CD4-positive, alpha-beta T cell treated with Interleukin-21 for 1 hour (primary cell): ENCODE measurements at places on chromosomes 16 and 17.

- no peak for DNase-seq
These were observed 44.7 kb upstream of the LGALS9 start for GRCh38 chr17:27586203-27586721.

GRCh38 chr17:36592316-36592715 lies 637 bp downstream of the DHRS11 start:
- DNase-seq, result no peak

- DNase-seq, result peak; percentile 80
These were observed 25.7 kb downstream of the CIBAR2 start for GRCh38 chr16:85086347-85087291.

DNA sequence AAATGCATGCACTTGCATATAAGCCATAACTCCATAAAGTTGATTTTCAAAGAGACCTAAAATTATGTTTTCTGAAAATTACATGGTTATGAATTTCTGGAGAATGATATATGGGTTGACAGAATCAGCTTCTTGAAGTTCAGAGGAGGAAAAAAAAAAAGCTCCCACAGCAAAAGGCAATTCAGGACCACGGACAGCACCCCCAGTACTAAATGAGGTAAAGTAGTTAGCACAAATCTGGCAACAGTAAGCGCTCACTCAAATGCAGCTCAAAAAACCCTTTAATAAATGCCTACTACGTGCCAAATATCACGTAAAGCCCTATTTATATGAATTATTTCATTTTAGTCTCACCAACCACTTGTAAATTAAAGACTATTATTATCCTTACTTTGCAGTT lies 135.2 kb downstream of the SHISA9 start:
- no peak for DNase-seq

DNA sequence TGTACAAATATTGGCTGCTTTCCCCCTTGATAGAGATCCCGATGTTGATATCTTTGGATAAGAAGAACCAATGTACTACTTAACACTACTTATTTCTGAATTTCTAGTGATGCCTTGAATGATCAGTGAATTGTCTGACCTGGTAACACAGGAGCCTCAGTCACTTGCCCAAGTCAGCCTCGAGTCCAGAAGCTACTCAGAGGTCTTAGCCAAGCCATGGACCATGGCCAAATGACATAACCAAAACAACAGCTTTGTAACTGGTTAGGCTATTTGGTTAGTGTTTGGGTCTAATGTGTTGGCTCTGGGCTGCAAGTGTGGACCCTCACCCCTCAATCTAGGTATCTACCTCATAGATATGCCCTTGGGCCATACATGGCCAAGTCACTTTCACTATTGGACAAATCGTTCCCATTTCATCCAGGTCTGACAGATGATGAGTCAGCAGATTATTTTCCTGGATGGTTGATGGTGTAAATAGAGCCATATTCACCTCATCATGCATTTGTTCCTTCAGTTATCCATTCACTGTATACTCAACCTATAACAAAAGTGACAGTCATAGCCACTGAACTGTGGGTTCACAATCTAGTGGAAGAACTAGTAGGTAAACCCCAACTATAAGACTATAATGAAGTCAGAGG lies 3.5 kb downstream of the RBFOX1 start:
- DNase-seq, result no peak

GRCh38 chr17:7046127-7046724 lies 2.3 kb upstream of the SLC16A11 start:
- DNase-seq, result peak; percentile 50

DNA sequence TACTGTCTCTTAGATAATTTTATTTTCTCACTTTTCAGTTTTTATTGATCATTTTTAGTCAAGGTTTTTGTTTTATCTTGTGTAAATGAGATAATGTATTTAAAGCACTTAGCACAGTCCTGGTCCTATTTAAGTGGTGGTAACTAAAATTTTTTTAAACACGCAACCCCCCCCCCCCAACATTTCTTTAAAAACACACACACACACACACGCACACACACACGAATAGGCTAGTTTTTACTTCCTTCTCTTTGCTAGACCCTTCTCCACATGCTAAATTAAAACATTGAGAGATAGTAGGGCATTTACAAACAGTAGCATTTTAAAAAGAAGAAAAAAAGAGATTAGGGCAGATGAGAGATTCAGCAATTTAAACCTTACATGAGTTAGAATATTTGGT lies 5.0 kb downstream of the NFATC3 start:
- DNase-seq, result peak; percentile 44

DNA sequence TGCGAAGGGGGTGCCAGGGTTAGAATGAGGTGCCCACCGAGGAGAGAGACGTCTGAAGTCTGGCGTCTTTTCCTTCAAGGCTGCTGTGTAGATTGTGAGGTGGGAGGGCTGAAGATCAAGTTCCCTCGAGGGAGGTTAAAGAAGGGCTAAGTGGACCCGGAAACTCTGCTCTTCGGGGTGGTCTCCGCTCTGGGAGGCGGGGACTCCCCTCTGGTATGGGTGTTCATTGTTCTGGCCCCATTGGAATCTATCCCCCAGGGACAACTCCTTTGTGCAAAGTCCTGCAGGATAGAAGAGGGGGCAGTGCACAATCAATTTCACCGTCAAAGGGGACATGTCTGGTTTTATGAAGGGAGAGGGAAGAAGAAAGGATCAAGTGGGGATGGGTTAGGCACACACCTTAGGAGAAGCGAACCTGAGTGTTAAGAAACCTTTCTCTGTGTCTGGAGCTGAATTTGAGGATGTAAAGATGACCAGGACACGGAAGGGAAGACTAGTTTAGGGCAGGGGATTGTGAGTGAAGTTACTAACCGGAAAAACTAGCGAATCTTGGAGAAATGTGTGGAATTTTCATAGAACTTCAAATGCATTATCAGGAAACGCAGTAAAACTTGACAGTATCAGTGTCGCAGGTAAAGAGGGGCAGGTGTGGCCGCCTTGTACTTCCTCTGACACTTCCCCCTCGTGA lies 809 bp upstream of the RAB34 start:
- no peak for DNase-seq

GRCh38 chr17:39147221-39148185 lies 3.9 kb downstream of the PLXDC1 start:
- DNase-seq, result no peak

- DNase-seq, result no peak
These were observed 627.8 kb downstream of the KCNJ2 start for GRCh38 chr17:70797166-70797565.

- DNase-seq, result no peak
These were observed 113.2 kb upstream of the IRX5 start for GRCh38 chr16:54817432-54817831.

- DNase-seq, result peak; percentile 49
These were observed 762 bp downstream of the PYCARD start for GRCh38 chr16:31201582-31202413.

DNA sequence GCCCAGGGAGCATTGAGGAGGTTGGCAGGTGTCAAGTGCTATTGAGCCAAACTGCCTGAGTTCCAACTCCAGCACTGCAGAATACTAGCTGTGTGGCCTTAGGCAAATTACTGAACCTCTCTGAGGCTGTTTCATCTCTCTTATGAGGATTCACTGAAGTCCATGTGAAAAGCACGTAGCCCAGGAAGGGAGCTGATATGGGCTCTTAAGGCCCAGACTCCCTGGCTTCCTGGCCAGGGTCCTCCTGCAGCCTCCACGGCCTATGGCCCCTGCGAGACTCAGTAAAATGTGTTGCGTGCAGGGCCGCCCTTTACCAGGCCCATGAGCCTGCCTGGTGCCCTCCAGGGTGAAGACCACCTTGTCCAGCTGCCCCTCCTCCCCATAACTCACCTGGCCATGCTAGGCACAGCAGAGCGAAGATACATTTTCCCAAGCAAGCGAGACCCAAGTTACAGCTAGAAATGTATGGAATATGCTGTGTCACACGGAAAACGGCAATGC lies 133.7 kb upstream of the TNRC6C start:
- DNase-seq, result no peak

DNA sequence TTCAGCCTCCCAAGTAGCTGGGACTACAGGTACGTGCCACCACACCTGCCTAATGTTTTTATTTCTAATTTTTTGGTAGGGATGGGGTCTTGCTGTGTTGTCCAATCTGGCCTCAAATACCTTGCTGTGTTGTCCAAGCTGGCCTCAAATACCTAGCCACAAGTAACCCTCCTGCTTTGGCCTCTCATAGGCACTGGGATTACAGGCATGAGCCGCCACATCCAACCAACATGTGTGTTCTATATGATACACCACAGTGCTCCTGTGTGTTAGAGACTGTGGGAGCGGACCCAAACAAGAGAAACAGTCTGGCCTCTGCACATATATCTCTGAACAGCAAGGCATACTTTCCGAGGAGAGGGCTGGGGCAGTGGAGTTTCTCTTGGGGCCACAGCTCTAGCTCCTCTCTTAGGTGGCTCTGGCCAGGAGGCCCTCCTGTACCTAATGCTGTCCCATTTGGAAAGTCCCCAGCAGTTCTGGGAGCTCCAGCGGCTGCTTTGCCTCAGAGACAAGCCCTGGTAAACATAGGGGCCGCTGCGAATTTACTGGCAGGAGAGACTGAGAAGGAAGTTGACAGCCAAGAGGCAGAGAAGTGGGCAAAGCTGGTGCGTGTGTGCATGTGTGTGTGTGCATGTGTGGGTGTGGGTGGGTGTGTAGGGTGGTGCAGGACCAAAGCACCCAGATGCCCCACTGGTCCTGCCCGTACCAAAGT lies 95.0 kb downstream of the RAB11FIP4 start:
- no peak for DNase-seq

GRCh38 chr17:76872221-76872873 lies 4.1 kb downstream of the MGAT5B start:
- no peak for DNase-seq

- no peak for DNase-seq
These were observed 465 bp upstream of the PRSS22 start for GRCh38 chr16:2858245-2859025.

- peak; percentile 55 for DNase-seq
These were observed 7.5 kb downstream of the SCIMP start for GRCh38 chr17:5226940-5227878.

- DNase-seq, result peak; percentile 91
These were observed 2.9 kb downstream of the RNF213 start for GRCh38 chr17:80263253-80264204.

GRCh38 chr17:75489511-75489955 lies 25.8 kb downstream of the CASKIN2 start:
- no peak for DNase-seq

GRCh38 chr16:4338125-4338582 lies 13.0 kb downstream of the PAM16 start:
- DNase-seq, result no peak

- DNase-seq, result no peak
These were observed 16.1 kb downstream of the TRAF7 start for GRCh38 chr16:2171601-2172178.

DNA sequence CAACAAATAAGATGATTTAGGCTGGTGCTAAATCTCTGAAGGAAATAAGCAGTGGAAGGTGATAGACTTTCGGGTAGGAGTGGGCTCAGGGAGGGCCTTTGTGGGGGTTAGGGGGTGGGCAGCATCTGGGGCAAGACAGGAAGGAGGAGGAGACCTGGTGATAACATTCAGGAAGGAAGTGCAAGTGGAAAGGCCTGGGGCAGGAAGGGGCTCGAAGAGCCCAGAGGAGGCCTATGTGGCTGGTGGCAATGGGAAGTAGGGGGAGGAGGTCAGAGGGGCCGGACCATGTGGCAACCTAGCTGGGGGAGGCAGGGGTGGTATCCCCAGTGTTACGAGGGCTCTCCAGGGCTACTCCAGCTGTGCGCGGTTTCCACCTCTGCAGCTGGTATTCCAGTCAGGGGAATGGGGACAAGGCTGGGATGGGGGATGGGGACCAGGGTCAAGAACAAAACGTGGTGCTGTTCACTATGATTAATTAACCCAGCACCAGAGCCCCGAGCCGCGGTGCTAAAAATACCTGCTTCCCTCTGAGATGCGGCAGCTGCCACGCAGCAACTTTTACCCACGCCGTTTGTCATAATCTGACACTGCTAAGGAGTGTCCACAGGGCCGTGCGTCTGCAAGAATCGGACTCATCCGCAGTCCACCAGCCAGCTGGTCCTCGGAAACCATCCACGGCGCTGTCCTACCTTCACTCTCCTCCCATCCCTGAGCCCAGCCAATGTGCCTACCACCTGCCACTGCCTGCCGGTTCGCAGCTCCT lies 5.2 kb upstream of the CCDC182 start:
- DNase-seq, result no peak

GRCh38 chr16:12162151-12162985 lies 185.8 kb downstream of the SNX29 start:
- DNase-seq, result no peak

GRCh38 chr16:2297506-2297860 lies 29.6 kb upstream of the RNPS1 start:
- DNase-seq, result no peak

- no peak for DNase-seq
These were observed 920.9 kb upstream of the GOT2 start for GRCh38 chr16:59655031-59655430.

DNA sequence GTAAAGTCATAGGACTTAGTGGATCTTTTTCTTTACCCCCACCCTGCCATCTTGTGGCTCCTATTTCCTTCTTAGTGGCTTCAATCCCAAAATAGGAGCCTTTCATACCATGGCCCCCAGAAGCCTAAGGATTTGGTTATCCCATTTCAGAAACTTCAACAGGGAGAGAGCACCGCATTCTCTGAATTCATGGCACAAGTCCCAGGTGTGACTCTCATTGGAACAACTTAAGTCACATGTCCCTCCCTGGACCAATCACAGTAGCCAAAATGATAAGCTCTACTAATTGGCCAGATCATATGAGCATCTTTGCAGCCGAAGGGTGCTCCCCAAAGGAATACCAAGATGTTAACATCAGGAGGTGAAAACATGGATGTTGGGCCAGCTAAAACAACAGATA lies 43.2 kb downstream of the AXIN2 start:
- no peak for DNase-seq

- no peak for DNase-seq
These were observed 201.2 kb downstream of the COPRS start for GRCh38 chr17:31657876-31658275.

- no peak for DNase-seq
These were observed 562.2 kb upstream of the ZFHX3 start for GRCh38 chr16:73610160-73610559.

DNA sequence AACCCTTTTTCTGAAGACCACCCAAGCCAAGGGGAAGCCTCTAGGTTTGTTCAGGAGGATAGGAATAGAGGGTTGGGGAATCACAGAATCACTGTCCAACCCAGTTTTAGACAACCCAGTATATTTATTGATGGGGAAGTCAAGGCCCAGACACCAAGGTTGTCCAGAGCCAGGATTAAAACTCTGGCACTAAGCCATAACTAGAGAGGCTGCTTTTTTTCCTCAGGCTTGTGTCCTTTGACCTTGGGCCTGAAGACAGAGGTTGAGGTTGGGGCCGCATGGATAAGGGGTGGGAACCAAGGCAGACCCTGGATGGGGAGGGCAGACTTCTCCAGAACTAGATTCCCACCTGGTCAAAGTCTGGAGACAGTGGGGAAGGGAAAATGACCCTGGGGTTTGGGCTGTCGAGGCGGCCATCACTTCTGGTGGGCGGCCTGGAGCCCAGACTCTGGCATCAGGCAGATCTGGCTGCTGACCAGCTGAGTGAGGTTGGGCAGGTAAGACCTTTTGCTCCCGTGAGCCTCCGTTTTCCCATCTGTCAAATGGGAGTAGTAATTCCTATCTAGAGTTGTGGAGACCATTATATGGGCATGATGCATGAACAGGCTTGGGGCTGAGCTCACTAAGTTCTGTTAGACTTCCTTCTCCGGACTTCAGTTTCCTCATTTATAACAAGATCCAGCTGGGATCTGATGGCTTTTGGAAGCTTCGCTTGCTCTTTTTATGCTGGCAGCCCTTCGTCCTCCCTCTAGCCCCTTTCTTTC lies 17.9 kb downstream of the IGFBP4 start:
- DNase-seq, result no peak

- DNase-seq, result no peak
These were observed 4.3 kb downstream of the SPATA2L start for GRCh38 chr16:89697161-89697615.

GRCh38 chr16:82684256-82684655 lies 57.5 kb downstream of the CDH13 start:
- DNase-seq, result no peak
